ENCODE measurements at places on chromosomes 6 and 20. TPM values are rescaled to one million over a fixed set of nuclear protein-coding genes. Genes with fewer than 3 reads are reported as not detected.

GRCh38 chr6:36226438-36227047 is 30.0 kb downstream of the BRPF3 start:
- DNase-seq = no peak

DNA sequence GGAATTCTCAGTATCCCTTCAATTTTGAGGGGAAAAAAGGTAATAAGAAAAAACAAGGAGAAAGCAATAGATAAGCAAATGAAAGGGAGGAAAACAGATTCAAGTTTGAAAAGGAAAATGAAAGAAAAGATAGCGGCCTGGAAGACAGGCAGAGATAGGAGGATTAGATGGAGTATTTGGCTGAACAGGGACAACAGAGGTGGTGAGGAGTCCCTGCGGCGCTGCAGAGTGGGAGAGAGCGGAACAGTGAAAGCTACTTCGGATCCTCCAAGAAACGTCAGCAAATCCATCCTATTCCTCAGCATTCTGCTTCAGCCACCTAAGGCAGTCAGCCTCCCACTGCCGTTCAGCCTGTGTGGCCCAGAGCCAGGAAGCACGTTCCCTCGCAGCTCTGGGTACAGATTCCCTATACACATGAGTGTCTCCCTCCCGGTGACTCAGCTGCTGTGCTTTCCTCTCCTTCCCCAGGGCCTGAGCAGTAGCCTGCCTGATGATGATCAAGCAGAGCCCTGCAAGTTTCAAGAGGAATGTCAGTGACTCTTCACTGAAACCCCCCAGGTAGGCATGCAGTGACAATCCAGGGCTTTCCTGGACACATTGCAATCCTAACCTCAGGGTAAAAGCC is 43.4 kb upstream of the CDYL start:
- no peak for DNase-seq

GRCh38 chr20:41028359-41029149 is at the start of gene TOP1:
TSS of gene TOP1 (plus strand) at chr20:41028822. CDS start at chr20:41029068, 246 bp downstream.
- peak; percentile 98 for DNase-seq

DNA sequence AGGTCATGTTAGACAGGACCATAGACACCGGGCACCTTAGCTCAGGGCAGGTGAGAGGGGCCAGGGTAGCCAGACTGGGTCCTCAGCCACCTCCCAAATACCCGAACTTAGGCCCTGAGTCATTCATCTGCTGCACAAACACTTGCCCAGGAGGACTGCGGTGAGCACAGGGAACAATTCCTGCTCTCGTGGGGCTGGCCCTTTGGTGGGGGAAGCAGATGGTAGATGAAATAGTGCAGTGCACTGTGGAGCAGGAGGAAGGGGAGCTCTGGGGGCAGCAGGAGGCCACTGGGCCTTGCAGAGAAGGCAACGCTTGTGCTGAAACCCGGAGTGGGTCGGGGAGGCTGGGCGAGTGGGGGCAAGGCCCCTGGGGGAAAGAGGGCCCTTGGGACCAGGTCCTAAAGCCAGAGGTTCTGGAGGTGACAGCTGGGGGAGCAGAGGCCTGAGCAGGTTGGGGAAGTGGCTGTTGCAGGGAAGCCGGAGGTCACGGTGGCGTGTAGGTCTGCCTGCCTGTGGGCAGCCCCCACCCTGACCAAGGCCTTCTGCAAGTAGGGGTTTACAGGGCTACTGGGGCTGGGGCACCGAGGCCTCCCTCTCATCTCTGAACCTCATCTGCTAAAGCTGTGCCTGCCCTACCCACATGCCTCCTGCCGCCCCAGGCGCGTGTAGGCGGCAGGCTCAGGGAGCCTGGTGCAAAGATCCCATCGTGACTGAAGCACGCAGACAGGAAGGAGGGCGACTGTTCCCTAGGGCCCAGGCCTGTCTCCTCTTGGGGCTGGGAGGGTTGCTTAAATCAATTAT is 4.7 kb upstream of the NPBWR2 start:
- DNase-seq = peak; percentile 13

- no peak for DNase-seq
Observed at GRCh38 chr6:139942331-139942730, 567.9 kb upstream of the CITED2 start.

DNA sequence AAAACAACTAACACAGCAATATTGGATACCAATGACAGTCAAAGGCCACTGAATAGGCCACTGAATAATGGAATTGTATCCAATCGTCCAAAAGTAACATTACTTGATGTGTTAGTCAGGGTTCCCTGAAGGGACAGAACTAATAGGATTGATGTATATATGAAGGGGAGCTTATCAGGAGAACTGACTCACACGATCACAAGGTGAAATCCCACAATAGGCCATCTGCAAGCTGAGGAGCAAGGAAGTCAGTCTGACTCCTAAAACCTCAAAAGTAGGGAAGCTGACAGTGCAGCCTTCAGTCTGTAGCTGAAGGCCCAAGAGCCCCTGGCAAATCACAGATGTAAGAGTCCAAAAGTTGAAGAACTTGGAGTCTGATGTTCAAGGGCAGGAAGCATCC is 571.4 kb downstream of the PRKN start:
- no peak for DNase-seq

Gene SOBP
- 1.1 TPM for total RNA-seq

DNA sequence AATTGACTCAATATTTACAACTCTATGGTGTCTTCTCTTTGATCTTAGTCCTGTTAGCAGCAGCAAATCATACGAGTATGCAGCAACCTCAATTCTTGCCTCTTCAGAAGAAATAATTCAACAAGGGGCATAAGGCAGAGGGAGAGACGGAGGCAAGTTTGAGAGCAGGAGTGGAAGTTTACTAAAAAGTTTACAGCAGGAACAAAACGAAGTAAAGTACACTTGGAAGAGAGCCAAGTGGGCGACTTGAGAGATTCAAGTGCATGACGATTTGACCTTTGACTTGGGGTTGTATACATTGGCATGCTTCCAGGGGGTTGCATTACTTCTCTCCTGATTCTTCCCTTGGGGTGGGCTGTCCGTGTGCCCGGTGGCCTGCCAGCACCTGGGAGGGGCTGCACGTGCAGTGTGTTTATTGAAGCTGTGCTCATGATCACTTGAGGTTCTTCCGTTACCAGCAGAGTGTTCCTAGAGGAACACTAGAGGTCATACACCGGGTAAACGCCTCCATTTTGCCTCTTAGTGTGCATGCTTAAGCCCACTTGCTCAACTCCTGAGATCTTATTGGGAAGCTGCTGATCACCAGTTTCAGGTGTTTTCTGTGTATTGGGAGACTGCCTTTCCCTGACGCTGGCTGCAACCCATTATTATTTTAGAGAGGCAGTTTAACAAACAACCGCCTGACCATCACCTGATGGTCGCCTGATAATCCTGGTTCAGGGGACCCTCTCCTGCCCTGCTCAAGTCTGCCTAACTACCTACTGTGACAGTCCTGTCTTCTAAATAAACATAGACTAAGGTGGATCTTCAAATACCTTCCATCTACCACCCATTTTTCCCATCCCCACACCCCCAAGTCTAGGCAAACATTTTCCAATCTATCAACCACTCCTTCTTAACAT is 172.4 kb upstream of the MYLIP start:
- DNase-seq = no peak

Gene FAM135A
- total RNA-seq = 18.2 TPM

Gene IFNGR1
- 65.6 TPM for total RNA-seq

DNA sequence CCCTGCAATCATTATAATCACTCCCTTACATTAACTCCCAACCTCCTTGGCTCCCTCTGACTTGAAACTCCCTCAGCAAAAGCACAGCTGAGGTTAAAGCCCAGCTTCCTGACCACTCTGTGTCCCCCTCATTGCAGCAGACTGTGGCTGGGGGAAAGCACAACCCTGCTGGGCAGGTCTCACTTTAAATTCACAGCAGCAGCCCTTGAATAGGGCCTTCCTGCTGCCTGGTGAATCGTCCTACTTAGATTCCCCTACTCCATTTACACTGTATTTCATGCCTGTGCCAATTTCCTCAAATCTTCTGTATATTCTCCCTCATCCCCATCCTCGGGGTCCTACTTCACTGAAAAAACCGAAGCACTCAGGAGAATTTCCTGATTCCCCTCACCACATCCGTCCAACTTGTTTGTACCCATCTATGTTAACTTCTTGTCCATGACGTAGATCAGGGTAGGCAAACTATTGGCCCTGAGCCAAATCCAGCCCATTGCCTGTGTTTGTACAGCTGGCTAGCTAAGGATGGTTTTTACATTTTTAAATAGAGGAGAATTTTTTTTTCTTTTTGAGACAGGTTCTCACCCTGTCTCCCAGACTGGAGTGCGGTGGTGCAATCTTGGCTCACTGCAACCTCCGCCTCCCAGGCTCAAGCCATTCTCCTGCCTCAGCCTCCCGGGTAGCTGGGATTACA is 31.5 kb upstream of the GCM1 start:
- DNase-seq = no peak

GRCh38 chr6:143536461-143536865 is 24.9 kb upstream of the FUCA2 start:
- DNase-seq = peak; percentile 46

Gene CST11
- not detected for total RNA-seq

- no peak for DNase-seq
Observed at GRCh38 chr6:49220293-49220692, 242.8 kb downstream of the MMUT start.

GRCh38 chr6:27897580-27898206 is 14.5 kb downstream of the OR2B2 start:
- no peak for DNase-seq

GRCh38 chr6:70797625-70798024 is 129.9 kb downstream of the SMAP1 start:
- DNase-seq = no peak

Gene MOG
- not detected for total RNA-seq

DNA sequence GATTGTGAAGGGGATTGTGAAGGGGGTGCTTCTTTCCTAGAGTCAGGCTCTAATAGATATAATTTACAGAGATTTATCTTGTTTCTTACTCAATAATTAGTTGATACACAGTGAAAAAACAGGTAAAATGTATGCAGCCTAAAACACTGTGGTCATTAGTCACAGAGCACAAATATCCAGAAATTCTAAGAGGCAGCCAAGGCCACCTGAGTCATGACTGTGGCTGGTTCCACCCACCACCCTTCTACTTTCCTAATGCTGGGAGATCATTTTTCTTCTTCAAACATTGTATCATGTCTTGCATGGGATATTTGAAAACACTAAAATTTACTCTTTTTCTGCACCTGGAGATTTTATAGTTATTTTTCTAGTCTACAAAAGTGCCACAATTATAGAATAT is 181.6 kb downstream of the OTOR start:
- DNase-seq = no peak

Gene RAET1E
- not detected for total RNA-seq

Gene PDE7B
- total RNA-seq = 1.8 TPM

DNA sequence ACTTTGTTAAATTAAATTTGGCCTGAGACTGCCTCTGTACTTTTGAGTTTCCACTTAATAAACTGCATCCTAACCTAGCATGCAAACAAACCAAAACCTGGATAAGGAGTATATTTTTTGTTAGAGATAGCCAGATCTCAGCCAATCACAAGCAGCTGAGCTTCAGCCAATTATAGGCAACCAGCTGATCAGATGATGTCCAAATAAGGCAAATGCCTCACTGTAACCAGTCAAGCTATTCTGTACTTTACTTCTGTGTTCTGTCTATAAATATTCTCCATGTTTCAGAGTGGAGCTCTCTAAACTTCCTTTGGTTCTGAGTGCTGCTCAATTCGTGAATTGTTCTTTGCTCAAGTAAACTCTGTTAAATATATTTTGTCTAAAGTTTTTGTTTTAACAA is 194.6 kb upstream of the RGS17 start:
- DNase-seq = no peak

- DNase-seq = no peak
Observed at GRCh38 chr6:155959898-155960495, 504.4 kb upstream of the NOX3 start.

GRCh38 chr6:155949256-155949655 is 493.6 kb upstream of the NOX3 start:
- DNase-seq = no peak

Gene B3GAT2
- total RNA-seq = not detected

DNA sequence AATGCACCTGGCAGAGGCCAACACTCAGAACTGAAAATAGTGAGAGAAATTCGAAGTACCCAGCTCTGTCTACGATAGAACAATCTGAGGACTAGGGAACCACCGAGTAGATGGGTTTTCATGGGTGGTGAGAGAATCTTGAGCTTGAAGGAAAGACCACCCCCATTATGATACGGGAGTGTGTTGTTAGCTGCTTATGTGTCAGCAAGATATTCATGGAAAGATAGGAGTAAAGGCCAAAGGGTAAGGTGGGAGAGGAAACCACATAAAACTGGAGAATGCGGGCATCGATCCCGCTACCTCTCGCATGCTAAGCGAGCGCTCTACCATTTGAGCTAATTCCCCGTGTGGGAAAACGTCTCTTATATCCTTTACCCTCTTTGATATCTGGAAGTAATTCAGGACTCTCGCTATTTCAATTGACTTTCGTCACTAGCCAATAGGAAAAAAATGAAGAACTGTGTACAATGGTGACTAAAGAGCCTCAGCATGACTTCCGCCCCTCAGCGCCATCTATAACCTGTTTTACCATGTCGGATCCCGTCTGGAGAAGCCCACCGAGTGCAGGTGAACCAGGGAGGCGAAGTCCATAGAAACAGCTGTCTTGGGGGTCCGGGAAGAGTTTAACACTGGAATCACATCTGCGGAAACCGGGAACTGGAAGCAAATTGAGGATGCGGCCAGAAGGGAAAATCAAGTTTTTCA is 25.0 kb upstream of the ABT1 start:
- no peak for DNase-seq

Gene SNAI1
- 0.67 TPM for total RNA-seq

Gene SYNGAP1
- total RNA-seq = 25.4 TPM

- DNase-seq = no peak
Observed at GRCh38 chr20:46284040-46284427, 24.3 kb downstream of the CDH22 start.

GRCh38 chr6:90790058-90790457 is 203.2 kb upstream of the MAP3K7 start:
- DNase-seq = no peak

DNA sequence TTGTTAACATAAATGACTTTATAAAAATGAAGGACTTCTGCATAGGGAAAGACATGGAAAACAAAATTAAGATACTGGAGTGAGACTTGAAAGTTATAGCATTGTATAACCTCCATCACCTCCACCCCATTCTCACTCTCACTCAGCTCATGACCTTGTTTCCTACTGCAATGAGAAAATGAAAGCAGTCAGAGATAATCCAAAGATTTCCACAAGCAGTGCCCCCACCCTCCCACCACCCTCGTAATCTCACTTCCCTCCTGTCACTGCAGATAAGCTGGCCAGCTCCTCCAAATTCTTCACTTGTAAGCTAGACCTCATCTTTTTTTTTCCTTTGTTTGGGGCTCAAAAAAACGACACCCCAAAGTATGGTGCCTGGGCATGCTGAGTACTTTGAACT is 52.9 kb upstream of the PROKR2 start:
- no peak for DNase-seq

Gene TMC2
- total RNA-seq = not detected

DNA sequence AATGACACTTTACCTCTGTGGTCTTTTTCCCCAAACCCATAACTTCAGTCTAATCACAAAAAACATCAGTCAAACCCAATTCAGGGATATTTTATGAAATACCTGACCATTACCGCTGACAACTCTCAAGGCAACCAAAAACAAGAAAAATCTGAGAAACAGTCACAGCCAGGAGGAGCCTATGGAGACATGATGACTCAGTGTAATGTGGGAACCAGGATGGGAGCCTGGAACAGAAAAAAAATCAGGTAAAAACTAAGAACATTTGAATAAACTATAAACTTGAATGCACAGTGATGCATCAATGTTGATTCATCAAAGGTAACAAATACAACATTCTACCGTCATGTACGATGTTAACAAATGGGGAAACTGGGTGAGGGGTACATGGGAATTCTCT is 84.1 kb upstream of the TSHZ2 start:
- DNase-seq = no peak

Data from activated B cell treated with CpG ODN at 0.5 μM for 24 hours (primary cell).